Omental fat pad (tissue), 4 donors: ENCODE measurements at places on chromosomes 4 and X. TPM values are rescaled to one million over a fixed set of nuclear protein-coding genes. Genes with fewer than 3 reads are reported as not detected.

Gene POF1B
- total RNA-seq, result 0.63 TPM

Gene BTC
- total RNA-seq, result 1.8 TPM

DNA sequence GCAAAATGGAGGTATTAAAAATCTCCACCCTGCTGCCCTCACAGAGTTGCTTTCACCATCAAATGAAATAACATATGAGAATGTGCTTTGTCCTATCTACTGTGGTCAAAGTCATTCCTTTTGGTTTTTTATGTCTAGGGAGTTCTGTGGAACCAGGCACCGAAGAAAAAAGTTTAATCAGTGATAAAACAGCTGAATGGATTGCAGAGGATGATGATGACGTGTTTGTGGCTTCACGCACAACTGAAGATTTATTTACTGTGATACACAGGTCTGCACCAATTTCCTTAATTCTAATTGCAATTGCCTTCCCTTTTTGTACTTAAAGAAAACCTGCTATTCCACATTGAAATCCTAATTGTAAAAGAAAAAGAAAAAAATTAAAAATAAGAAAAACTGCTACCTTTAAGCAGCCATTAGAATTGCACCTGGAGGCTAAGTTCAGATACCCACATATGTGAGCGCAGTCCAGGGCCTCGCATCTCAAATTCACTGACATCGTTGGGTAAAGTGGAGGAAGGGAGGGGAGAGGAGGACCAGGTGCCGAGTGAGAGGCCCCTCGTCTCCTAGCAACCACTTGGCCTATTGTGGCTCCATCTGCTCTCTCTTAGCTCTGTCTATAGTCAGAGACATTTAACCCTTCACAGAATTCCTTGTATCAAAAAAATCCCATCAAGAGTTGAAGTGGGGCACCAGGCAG, 10.5 kb upstream of the RTL5 start:
- no peak for DNase-seq

- no peak for DNase-seq
Measured at GRCh38 chr4:99062120-99062519, 26.5 kb downstream of the ADH5 start.

- DNase-seq, result no peak
Measured at GRCh38 chrX:40273356-40274050, 175.7 kb upstream of the BCOR start.

- no peak for DNase-seq
Measured at GRCh38 chrX:55488006-55488592, 1.5 kb downstream of the USP51 start.

DNA sequence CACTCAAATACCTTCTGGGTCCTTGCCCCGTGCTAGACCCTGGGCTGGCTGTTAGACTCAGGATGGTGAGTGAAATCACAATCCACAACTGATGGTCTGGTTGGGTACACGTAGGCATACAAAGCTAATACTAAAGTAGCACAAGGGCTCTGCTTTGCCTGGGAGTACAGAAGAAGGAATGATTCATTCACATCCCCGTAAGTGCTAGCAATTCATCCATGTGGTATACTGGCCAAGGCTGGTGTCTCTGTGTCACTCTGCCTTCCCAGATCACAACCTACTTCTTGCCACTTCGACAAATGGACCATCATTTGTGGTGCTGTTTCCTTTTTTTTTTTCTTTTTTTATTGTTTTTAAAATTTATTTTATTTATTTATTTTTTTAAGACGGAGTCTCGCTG, 19.7 kb upstream of the RBM47 start:
- DNase-seq, result no peak

DNA sequence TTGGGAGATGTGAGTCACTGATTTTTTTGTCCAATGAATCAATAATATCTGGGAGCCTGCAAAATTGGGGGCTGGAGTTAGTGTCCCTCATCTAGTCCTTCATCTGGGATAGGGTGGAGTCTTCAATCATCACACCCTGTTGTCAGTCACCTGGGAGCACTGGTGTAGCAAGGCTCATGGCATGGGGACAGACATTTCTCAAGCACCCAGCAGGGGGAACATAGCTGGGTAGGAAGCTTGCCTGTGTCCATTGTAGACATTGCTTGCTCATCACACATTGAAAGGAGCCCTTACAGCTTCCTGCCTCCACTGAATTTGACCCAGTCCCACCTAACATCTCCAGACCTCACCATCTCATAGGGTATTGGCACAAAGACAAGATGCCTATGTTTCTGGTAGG, 61.2 kb downstream of the SEL1L3 start:
- no peak for DNase-seq

- no peak for DNase-seq
Measured at GRCh38 chrX:42094218-42094617, 170.9 kb upstream of the CASK start.
